ENCODE measurements at places on chromosomes 3 and 15. TPM values are rescaled to one million over a fixed set of nuclear protein-coding genes. Genes with fewer than 3 reads are reported as not detected.

GRCh38 chr3:112128843-112129727 lies 4.0 kb downstream of the GCSAM start:
- H3K27me3 ChIP-seq, result no peaks in the 10 kb centered on the region
- peaks cover 2% of the 10 kb centered on the region for H3K4me1 ChIP-seq
- H3K4me3 ChIP-seq, result no peak overlapping the region
- no peak for DNase-seq

DNA sequence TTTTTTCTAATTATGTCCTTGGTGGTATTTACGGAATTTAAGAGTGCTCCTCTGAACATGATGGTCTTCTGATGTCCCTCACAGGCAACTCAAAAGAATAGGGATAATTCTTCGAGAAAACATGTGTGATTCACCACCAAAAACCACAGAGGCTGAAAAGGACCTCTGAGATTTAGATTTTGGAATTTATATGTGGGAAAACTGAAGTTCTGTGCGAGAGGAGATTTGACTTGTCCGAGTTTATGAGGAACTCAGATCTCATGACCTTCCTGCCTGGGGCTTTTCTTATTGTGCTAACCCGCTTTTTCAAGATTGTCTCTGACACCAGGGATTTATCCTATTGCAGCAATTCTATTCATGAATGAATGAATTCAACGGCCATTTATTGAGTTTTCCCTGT lies 142.4 kb downstream of the FAM43A start:
- H3K27ac ChIP-seq, result no peak overlapping the region
- H3K36me3 ChIP-seq, result no peaks in the 10 kb centered on the region
- DNase-seq, result no peak

DNA sequence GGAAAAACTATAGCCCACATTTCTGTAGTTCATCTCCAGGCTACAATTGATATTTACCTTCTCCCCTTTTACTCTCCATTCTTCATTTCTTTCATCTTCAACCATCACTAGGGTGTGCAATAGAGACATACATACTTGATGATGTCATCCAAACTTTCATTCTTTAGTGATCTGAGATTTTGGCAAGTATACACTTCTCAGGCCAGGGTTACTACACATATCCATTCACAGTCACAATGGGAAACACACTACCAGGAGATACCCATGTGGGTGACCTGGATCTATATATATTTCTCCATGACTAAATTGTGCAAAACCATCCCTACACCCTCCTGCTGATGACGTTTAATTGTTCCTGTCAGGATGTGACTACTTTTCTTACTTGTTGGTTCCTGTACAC lies 769.5 kb upstream of the DPPA4 start:
- no peak overlapping the region for H3K4me3 ChIP-seq
- DNase-seq, result no peak
- H3K4me1 ChIP-seq, result no peaks in the 10 kb centered on the region

DNA sequence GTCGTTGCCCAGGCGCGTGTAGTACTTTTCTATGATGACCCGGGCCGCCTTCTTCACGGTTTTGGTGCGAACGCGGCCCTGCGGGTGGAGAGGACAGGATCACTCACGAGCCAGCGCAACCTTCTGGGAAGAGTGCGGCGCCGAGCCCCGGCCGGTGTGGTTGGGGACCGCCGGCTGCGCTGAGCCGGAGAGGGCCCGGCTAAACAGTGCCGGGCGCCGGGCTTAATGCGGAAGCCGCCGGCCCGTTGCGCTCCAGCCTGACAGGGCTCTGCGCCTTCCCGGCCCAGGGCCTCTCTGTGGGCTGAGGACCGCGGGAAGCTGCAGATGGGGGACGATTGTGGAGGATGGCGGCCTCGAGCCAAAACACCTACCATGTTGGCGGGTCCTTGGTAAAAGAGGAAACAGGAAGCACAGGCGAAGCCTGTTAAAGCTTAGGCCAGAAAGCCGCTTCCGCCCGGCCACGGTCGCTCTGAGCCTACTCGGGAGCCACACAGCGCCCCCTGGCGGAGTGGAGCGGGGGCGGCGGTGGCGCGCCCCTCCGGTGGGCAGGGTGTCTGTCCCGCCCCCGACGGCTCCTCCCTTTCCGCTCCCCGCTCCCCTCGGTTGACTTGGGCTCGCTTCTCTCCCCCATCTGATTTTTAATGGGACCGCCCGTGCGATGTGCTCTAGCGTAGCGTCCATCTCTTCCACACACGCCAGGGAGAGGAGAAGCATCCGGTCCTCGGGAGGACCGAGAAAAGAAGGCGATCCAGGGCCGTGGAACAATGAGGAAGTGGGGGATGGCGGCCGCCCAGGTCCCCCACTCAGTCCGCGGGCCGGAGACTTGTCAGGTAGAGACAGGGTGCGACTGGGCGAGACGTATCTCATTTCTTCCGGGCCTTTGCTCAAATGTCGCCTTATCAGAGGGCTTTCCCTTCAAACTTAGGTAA lies at the start of gene RPS17:
Gene RPS17 (minus strand): TSS at position 403 of the 929 bp plus-strand sequence. CDS start 29 bp downstream, at position 374.
- H3K27ac ChIP-seq, result peak within 1 kb of the TSS; percentile 88
- peak within 1 kb of the TSS; percentile 95 for H3K4me3 ChIP-seq
- peaks cover 7% of the 10 kb centered on the region for H3K4me1 ChIP-seq

DNA sequence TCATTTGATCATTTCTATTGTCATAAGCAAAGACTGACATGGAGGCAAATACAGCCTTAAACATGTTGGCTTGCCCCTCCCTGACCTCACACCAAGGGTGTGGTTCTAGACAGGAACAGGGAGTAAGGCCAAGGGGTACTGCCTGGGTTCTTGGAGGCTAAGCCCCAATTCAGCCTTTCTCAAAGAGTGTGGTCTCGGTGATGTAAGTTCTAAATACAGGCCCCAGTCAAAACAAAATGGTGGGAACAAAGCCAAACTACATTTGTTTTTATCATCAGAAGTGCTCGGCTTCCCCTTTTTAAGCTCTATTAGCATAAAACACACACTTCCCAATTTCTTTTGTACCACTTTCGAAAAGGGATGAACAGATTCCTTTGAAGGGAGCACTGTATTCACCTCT lies 129.5 kb downstream of the ATP8B4 start:
- no peak for DNase-seq
- no peaks in the 10 kb centered on the region for H3K36me3 ChIP-seq
- no peaks in the 10 kb centered on the region for H3K4me1 ChIP-seq
- H3K27me3 ChIP-seq, result no peaks in the 10 kb centered on the region
- H3K4me3 ChIP-seq, result no peak overlapping the region

DNA sequence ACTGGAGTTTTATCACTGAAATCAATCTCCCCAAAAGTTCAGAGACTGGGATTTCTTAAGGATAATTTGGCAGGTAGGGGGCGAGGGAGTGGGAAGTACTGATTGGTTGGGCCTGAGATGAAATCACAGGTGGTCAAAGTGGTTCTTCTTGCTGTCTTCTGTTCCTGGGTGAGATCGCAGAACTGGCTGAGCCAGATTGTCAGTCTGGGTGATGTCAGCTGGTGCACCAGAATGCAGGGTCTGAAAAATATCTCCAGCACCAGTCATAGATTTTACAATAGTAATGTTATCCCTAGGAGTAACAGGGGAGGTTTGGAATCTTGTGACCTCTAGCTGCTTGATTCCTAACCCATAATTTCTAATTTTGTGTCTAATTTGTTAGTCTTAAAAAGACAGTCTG lies 86.7 kb upstream of the SLC25A36 start:
- H3K27ac ChIP-seq, result no peak overlapping the region
- no peak overlapping the region for H3K4me3 ChIP-seq
- DNase-seq, result no peak
- H3K4me1 ChIP-seq, result no peaks in the 10 kb centered on the region
- H3K36me3 ChIP-seq, result no peaks in the 10 kb centered on the region
- H3K27me3 ChIP-seq, result no peaks in the 10 kb centered on the region

- H3K4me3 ChIP-seq, result peak overlapping the region; percentile 23
- no peak overlapping the region for H3K27ac ChIP-seq
- no peaks in the 10 kb centered on the region for H3K4me1 ChIP-seq
- H3K27me3 ChIP-seq, result peaks cover 20% of the 10 kb centered on the region
- peak; percentile 39 for DNase-seq
Observed at GRCh38 chr3:68007621-68008226, 353.3 kb upstream of the SUCLG2 start.

DNA sequence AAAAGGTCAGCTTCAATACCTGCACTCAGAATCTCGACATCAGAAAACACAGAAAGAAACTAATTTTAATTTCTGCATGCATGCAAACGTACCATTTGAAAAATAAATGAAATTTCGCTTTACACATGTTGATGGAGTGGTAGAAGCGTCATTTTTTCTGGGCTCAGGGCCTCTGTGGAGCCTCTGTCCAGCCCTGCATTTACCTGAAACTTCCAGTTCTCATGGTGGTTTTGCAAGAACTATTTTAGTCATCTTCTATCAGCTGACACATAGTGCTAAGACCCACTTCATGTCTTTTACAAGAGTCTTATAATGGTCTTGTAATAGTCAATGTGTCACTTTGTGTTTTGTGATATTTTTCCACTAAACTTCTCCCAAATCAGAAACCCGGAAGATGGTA lies 5.3 kb downstream of the KY start:
- no peak overlapping the region for H3K4me3 ChIP-seq
- no peak for DNase-seq
- no peaks in the 10 kb centered on the region for H3K27me3 ChIP-seq
- H3K4me1 ChIP-seq, result no peaks in the 10 kb centered on the region
- no peaks in the 10 kb centered on the region for H3K36me3 ChIP-seq

DNA sequence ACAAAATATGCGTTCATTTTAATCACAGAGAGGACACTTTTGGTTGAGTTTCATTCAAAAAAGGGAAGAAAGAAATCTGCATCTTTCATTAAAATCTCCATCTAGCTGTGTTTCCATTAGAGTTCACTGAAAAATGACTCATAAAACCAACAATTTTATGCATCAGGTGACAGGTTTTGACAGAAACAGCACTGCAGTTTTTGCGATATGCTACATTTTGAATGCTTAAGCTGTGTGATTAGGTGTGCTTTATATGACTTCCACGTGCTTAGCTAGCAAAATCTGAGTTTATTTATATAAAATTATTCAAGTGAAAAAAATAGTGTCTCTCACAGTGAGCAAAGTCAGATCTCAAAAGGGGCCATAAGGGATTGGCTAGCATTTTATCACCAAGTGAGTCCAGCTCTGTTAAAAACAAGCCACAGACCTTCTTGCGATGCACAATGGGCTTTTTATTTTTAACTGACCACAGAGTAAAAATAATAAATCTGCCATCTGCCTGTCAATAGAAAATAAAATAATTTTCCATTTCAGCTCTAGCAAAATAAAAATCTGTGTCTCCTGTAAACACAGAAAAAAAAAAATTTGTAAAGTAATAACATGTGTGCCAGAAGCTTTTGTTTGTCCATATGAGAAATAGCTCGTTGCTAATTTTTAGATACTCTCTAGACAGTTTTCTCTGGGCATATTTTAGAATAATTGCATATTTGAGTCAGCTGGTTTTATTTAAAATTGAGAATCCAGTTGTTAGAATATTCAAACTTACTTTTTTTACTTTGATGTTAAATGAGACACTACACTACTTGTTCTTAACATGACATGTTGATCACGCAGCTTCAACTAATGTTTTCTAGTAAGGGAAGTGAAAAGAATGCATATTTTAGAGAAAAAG lies 409.8 kb downstream of the ROBO2 start:
- no peaks in the 10 kb centered on the region for H3K36me3 ChIP-seq
- no peaks in the 10 kb centered on the region for H3K27me3 ChIP-seq
- DNase-seq, result no peak
- no peak overlapping the region for H3K27ac ChIP-seq
- H3K4me3 ChIP-seq, result no peak overlapping the region

The ITGA11 gene
- 11.1 TPM for total RNA-seq

The BSN gene
- total RNA-seq, result 1.3 TPM

The STAC gene
- 6.2 TPM for total RNA-seq

The TRIM71 gene
- 1.2 TPM for total RNA-seq

The NEIL1 gene
- 42.9 TPM for total RNA-seq

The GABRB3 gene
- total RNA-seq, result 6.9 TPM

Data from kidney (tissue), 22 donors.